NCI-H2081 treated with DMSO at 0.1 percent for 48 hours (cell line): ENCODE measurements at places on chromosomes 11 and 22.

GRCh38 chr11:69368119-69368880 lies 74.3 kb downstream of the MYEOV start:
- no peak for DNase-seq

- no peak for DNase-seq
Measured at GRCh38 chr22:30036656-30037055, 43.6 kb upstream of the HORMAD2 start.

- no peak for DNase-seq
Measured at GRCh38 chr11:114598461-114598860, 2.9 kb upstream of the NXPE4 start.

DNA sequence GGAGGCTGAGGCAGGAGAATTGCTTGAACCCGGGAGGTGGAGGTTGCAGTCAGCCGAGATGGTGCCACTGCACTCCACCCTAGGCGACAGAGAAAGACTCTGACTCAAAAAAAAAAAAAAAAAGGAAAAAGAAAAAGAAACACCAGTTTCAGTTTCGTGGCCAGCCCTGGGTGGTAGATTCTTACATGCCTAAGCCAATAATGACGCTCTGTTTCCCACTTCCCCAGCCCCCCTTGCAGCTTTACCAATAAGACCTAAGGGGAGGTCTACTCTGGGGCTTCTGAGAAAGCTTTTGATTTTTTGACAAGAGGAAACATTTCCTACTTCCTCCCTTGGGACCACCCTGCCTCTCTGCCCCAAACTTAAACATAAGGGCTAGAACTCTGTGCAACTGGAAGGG lies 30.0 kb upstream of the PTPRJ start:
- no peak for DNase-seq

DNA sequence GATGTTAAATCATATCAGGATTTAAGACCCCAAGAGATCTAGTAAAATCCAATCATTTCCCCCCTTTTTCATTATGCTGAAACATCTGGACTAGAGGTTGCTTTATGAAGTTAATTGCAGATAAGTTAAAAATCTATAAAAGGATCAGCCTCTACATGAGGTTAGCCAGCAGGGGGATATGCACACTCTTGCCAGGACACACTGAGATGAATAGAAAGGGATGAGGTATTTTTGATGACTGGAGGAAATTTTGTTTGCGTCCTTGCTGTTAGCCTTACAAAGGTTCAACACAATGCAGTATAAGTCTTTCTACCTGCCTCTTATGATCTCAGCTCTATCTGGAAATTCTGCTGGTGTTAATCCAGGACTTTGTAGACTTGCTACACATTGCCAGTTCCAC lies 1034.3 kb downstream of the LRRC4C start:
- DNase-seq, result no peak

DNA sequence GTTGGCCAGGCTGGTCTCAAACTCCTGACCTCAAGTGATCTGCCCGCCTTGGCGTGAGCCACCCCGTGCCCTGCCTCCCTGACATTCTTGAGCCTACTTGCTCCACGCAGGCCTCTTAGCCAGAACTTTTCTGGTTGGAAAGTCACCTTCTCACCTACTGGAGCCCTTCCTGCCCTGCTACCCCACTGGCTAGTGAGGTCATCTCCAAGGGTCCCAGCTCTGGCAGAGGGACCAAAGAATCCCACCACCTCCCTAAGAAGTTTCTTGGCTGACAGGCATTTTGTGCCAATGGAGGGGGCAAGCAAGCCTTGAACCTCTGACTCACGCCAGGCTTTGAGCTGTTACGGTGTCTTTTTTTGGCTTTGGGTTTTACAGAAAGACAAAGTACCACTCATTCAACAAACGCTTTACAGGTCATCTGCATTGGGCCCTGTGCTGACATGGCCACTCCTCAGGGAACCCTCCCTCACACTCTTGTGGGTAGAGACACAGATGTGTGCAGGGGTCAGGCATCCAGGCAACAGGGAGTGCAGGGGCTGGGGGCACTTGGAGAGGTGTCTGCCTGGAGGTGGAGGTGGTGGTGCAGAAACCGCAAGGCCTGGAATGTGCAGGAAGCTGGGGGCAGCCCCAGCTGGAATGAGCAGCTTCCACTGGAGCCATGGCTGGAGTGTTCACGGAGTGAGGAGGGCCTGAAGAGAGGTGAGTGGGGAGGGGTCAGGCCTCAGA lies 27.1 kb upstream of the WNT11 start:
- DNase-seq, result no peak

DNA sequence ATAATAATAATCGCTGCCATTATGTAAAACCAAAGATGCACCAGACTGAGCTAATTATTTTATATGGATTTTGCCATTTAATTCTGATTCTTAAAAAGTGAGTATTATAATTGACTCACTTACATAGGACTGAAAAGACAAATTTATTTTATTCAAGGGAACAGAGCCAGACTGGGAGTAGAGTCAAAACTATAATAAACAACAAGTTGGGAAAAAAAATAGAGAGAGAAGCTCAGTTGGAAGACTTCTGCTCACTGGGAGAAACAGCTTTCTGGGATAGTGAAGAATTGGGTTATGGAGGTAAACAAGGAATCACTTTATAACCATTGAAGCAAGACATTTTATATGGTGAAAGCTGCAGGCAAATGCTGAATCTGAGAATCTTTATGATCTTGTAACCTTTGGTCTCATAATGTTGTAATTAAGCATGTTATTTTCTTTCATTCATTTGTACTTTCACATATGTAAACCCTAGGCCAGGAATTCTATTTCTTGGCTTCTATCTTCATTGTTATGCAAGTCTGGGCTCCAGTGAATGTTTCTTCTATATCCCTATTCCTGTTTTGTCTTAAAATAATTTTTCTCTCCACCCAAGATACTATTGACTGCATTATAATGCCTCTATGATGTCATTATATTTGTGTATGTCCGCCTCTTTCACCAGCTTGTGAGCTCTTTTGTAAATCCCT lies 725.3 kb upstream of the CCDC179 start:
- no peak for DNase-seq

- no peak for DNase-seq
Measured at GRCh38 chr11:914747-915501, 4.3 kb upstream of the CHID1 start.

DNA sequence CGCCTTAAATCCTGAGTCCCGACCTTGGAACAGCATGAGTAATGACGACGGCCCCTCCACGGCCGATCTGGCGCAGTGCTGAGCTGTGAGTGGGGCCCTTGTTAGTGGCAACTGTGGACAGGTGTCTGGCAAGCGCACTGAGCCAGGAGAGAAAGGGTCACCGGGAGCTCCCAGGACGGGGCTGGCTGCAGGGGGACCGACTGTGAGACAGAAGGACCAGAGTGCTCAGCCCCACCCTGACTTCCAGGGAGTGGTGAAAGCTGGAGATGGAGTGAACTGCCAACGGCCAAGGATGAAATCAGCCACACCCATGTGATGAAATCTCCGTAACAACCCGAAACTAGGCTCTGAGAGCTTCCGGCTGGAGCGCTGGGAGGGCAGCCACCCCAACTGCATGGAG lies 228.6 kb downstream of the BRD1 start:
- DNase-seq, result no peak

- no peak for DNase-seq
Measured at GRCh38 chr11:128098781-128099180, 488.6 kb downstream of the ETS1 start.

GRCh38 chr22:47275605-47276449 lies 513.4 kb downstream of the TBC1D22A start:
- no peak for DNase-seq

DNA sequence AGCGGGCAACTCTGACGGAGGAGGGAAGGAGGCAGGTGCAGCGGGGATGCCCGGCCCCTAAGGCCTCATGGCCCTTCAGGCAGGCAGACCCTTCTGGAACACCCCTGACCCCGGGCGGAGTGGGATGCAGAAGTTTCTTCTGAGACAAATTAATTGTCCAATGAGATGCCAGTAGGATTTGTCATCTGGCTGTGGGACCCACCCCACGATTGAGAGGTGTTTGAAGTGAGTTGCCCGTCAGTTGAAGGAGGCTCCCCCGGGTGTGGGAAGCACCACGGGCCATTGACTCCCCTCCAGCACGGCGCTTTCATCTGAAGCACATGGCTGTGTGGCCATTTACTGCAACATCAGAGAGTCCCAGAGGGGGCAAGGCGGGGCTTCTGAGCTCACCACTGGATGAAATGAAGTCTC lies 527.8 kb downstream of the BRD1 start:
- no peak for DNase-seq

- DNase-seq, result no peak
Measured at GRCh38 chr11:85318573-85318972, 308.6 kb downstream of the DLG2 start.

- DNase-seq, result no peak
Measured at GRCh38 chr11:74024261-74025029, 15.6 kb upstream of the UCP3 start.

DNA sequence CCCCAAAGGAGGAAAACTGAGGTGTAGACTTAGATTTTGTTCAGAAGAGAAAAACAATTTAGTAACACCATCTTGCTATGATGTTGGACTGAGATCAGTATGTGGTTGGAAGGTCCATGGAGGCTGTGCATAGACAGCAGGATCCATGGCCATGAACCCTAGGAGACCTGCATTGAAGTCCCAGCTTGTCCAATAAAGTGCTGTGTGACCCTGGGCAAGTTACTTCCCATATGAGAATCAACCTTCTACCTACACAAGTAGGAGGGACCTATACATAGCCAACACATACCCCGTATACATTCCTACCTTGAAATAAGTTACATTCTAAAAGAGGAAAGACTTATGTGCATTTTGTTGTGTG lies 27.3 kb upstream of the ZNRF3 start:
- DNase-seq, result no peak

DNA sequence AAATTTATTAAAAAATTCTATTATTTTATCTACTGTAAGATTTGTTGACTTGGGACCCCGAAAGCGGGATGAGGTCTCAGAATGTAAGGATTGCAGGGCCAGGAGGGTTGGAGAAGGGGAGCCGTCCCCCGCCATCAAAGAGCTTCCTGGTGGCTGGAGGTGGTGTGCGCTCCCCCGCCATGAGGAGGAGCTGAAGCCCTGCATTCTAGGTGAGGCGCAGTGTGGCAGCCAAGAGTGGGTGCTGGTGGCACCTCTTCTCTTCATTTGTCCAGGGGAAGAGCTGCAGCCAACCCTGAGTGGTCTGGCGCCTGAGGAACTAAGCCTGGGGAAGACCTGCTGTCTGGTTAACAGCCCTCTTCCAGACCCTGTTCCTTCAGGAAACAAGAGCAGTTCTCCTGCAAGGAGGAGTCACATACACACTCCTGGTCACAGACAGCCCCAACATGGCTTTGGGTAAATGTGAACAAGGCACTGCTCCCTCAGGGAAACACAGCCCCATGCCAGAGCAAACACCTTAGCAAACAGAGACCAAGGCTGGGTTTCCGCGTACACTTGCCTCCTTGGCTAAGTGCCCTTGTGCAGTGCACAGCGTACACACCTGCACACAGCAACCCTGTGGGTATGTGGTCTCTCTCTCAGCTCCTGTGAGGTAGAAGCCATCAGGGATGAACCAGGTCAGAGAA lies 17.3 kb downstream of the RTN4RL2 start:
- DNase-seq, result no peak

- no peak for DNase-seq
Measured at GRCh38 chr11:117384045-117384444, 56.4 kb downstream of the CEP164 start.

DNA sequence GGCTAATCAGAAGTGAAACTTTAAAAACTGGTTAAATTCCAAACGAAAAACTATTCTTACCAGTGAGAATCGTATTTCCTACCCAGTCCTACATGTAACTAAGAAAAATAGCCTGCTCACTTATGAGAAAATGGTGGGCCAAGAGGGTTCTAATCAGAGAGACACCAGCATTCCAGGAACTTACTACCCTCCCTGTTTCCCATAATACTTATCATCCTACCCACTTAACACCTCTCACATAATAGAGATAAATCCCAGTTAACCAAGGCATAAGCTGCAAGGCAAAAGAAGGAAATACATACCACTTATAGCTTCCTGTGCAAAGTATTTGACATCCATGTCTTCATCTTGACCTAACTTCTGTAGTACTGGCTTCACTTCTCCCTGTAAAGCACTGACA lies 24.4 kb downstream of the PPP2R1B start:
- no peak for DNase-seq

DNA sequence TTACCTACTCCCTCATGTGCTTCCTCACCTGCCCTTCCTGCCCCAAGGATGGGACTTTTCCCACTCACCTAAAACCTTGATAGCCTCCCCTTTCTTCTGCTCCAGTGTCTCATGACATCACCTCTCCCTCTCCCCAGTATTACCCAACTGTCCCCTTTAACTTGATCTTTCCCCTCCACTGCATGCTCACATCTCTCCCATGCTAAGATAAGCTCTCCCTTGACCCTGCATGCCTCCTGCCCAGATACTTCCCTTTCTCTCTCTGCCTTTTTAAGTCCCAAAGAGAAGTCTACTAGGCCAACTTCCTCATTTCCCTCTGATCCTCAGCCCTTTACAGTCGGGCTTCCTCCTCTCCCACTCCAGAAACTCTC lies 14.8 kb downstream of the CD3E start:
- no peak for DNase-seq

GRCh38 chr11:56876621-56877275 lies 112.0 kb upstream of the OR5AK2 start:
- DNase-seq, result no peak

DNA sequence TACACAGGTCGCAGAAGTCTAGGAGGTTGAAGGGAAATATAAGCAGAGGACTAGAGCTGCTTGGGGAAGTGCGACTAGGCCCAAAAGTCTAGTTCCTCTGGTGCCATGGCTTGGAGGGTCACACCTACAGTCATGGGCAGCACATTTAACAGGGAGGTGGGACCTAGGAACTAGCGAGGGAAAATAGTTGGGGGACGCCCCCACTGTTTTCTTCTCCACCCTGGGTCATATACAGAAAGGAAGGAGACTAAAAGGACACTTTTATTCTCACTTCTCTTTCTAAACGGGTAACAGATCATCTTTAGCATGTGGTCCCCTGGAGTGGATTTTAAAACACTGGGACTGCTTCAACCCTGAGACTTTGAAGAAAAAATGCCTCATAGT lies 16.6 kb downstream of the APIP start:
- no peak for DNase-seq

DNA sequence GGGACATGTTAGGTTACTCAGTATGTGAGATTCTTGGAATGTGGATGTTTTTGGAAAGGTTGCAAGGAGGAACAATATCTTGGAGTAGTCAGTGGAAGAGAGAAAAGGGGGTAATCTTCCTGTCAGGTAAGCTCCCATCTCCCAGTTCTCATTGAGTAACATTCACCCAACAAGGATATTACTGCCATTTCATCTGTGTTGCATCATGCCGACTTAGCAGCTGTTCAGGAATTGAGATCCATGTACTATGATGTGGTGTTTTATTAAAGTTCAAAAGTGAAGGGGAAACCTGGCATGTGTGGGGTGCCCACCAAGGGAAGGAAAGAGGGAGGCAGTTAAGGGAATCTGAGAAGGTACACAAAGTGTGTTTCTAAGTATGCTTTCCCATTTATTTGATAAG lies 58.4 kb upstream of the RASSF10 start:
- no peak for DNase-seq
